NCI-H1417 treated with DMSO at 0.1 percent for 48 hours (cell line): ENCODE measurements at places on chromosomes 16 and 17.

DNA sequence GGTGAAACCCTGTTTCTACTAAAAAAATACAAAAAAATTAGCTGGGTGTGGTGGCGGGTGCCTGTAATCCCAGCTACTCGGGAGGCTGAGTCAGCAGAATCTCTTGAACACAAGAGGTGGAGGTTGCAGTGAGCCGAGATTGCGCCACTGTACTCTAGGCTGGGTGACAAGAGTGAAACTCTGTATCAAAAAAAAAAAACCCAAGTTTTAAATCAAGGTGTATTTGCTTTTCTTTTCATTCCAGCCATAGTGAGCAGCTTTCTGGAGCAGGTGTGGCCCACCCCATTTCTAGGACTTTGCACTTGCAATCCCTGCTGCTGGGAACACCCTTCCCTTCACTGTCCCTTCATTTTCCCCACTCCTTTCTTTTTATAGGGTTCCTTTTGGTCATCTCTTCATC, 28.8 kb downstream of the TMEM238L start:
- no peak for DNase-seq

- no peak for DNase-seq
Observed at GRCh38 chr16:21219551-21219950, 8.2 kb upstream of the ZP2 start.

DNA sequence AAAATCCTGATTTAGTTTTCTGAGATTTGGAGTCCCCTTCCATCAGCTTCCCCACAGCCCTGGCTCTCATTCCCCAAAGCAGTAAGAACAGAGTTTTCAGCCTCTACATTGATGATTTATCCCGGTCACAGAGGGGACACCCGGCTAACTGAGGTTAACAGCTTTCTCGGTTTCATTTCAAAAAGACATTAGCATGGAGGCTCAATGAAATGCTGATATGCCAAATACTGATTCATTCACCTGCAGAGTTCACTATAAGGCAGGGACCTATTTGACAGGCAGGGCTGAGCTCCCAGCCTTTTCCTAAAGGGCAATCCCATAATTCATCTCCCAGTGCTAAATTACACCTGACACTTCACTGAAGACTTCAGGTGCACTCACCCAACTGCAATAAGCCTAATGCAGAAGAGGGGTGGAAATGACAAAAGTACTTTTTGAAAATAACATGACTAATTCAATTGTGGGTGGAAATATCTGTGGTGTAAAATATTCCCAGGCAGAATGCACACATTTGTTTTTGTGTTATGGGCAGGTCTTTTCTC, 99.8 kb upstream of the PMFBP1 start:
- no peak for DNase-seq

GRCh38 chr17:76578376-76578775, 7.3 kb downstream of the ST6GALNAC2 start:
- DNase-seq, result no peak

DNA sequence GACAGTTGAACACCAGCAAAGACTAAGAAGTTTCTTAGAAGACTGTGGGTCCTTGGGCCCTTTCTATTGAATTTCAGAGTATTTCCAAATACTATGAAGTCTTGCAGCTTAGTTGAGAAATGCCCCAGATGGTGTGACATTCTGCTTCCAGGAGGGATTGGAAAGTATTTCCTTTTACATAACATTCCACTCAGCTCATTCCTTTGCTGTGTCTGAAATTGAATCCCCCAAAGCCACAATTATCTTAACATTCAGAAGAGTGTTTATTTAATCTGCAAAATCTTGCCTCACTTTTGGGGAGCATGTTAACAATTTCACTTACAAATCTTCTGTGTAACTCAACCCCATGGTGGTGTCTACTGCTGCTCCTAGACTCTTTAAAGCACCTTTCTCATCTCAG, 307.7 kb downstream of the WWOX start:
- DNase-seq, result no peak

DNA sequence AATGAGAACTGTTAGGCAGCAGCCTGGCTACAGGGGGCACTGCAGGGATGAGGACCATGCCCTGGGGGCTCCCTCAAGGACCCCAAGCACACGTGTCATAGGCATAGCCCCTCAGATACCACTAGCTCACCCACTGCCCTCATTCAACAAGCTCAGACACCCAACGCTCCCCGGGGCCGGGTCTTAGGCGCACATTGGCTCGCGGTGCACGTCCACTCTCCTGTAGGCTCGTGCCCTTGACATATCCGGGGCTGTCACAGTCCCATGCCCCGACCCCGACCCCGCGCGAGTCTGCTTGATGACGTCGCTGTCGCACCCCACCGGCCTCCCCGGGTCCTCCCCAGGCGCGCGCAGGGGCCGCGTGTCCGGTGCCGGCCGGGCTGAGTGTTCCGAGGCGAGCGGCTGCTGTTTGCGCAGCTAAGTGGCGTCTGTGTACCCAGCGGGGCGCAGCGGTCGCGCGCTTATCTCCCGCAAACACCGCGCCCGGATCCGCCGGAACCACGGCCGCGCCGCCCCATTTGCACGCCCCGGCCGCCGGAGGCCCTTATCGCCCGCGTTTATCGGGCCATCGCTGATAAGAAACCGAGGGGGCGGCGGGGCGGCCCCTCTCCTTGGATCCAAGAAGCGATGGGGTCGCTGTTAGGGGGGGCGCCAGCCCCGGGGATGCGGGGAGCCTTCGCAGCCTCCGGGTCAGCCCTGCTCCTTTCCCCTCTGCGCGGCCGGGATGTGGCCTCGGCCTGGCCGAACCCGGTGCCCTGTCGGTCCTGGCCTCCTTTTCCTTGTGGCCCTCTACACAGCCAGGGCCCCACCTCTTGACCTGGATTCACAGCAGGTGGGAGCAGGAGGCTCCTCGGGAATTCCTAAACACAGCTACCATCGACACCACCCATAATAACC, 20.7 kb upstream of the NAGS start:
- no peak for DNase-seq

DNA sequence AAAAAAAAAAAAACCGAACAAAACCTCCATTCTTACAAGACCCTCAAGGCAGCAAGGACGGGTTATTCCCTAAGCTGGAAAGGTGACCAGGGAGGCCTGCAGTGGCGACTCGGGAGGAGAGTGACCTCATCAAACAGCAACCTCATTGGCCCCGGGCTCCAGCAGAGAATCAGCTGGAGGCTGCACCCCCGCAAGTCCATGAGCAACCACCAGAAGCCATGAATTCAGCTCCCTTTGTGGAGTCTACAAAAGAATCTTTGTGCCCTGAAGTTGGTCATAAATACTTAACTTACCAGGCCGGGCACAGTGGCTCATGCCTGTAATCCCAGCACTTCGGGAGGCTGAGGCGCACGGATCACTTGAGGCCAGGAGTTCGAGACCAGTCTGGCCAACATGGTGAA, 80.9 kb upstream of the CREBBP start:
- DNase-seq, result no peak

DNA sequence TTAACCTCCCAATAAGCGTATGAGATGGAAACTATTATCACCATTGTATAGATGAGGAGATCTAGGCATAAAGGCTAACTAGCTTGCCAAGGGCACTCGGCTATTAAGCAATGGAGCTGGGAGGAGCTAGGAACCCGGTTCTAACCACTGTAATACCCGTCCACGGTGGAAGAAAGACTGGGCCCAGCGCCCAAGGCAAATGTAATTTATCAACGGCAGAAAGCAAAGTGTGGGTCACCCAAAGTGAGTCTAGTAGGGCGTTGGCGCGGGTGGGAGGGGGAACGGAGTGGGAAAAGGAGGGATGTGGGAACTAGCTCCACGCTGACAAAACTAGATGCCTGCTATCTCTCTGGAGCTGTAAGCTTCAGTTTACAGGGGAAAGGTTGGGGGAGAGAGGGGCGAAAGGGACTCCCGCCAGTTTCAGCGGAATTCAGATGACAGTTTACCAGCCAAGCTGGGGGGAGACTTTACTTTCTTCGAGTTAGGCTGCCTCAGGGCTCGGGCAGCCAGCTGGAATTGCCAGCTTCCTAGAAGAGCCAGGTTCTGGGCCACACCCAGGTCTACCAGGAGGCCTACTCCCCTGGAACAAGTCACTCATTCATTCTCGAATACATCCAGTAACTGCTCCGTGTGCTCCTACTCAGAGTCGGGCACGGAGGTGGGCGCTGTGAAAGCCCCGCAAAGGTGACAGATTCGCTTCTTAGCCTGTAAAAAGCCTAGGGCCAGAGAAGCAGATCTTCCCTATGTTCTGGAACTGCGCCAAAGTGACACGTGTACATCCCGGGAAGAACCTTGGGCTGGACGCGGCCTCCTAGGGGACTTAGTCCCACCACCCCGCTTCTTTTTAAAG, 837 bp downstream of the LRRC59 start:
- DNase-seq, result no peak

DNA sequence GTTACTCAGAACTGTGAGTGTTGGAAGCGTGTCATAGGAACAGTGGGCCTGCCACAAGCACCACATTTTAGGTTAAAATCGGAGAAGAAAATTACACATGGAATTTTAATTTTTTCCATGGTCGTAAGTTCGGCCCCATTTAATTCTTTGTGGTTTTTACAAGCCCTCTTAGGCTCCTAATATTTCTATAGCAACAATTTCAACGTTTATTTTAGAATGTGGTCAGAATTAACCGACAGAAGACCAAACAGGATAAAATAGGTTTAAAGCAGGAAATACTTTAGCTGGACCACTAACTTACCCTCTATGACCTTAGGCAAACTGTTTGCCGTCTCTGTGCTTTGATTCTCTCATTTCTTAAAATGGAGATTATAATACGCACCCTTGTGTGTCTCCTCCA, 69.9 kb downstream of the FTO start:
- DNase-seq, result no peak

DNA sequence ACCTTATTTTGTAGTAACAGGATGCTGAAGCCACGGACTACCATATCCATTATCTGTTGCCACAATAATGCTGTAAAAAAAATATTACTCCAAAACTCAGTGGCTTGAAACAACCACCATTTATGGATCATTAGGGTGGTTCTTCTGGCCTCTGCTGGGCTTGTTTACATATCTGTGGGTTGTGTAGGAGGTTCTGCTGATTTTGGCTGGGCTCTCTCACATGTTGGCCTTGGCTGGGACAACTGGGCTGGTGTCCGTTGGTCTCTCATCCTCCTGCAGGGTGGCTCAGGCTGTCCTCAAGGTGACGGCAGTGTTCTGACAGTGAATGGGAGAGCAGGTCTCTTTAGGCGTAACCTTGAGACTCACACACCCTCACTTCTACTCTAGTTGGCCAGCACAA, 76.0 kb downstream of the GPR139 start:
- no peak for DNase-seq

- DNase-seq, result no peak
Observed at GRCh38 chr17:71572343-71572742, 548.5 kb upstream of the SOX9 start.

DNA sequence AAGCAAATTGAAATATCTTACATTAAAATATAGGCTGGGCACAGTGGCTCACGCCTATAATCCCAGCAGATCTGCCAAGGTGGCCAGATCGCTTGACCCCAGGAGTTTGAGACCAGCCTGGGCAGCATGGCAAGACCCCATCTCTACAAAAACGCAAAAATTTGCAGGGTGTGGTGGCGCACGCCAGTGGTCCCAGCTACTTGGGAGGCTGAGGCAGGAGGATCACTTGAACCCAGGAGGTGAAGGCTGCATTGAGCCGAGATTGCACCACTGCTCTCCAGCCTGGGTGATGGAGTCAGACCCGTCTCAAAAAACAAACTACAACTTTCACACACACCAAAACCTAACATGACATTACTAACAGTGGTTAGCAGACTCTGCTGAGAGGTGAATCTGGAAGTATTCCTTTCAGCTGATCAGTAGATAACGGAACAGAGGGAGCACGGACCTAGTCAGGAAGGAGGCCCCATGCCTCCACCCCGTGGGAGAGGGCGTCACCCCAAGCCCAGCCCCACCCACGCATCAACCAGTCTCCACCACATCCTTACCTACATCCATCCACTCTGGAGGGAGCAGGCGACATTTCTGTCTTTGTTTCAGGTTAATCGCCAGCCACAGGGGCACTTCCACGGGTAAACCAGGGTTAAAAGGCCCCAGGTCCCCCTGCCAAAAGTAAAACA, 1.7 kb downstream of the GINS2 start:
- no peak for DNase-seq

- no peak for DNase-seq
Observed at GRCh38 chr17:45361976-45362375, 45.2 kb upstream of the MAP3K14 start.

- no peak for DNase-seq
Observed at GRCh38 chr16:89094880-89095258, 1.2 kb downstream of the ACSF3 start.

DNA sequence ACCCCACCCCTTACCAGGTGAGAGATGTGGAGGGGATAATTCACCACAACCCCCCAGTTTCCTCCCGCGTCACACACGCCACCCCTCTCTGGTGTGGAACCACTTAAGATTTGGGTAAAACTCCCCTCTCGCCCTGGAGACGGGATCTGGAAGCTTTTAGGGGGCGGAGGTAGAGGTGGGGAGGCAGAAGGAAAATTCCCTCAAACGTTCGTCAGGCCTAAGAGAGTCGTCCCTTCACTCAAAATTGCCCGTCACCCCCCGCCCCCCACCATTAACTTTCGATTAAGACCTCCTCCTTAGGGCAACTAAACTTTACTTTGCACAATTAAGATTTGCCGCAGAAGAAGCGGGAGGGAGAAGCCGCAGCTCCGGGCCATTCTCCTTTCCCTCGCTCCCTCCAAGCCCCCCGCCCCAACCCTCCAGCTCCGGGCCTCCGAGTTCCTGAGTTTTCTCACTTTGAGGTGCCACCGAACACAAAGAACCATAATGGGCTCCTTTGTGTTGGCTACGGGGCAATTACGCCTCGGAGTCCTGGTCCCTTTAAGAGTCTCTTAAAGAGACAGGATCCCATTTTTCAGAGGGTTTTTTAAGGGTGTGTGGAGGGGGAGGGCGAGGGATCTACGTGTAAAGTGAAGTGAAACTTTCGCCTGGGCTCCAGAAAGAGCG, 985 bp upstream of the FZD2 start:
- no peak for DNase-seq

DNA sequence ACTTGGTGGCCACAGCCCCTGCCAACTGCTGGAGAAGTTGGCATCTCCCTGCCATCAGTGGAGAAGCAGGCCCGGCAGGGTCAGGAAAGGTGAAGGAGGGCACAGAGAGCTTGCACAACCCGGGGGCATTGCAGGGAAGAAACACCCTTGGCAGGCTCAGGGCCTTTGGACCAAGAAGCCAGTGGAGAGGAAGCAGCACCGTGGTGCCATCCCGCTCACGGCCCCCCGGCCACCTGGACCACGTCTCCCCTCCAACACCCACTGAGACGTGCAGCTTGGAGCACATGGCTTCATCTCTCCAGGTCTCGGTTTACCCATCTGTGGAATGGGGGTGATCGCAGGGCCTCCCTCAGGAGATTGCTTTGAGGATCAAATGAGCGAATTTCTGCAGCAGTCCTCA, 158.1 kb downstream of the RBFOX3 start:
- no peak for DNase-seq

DNA sequence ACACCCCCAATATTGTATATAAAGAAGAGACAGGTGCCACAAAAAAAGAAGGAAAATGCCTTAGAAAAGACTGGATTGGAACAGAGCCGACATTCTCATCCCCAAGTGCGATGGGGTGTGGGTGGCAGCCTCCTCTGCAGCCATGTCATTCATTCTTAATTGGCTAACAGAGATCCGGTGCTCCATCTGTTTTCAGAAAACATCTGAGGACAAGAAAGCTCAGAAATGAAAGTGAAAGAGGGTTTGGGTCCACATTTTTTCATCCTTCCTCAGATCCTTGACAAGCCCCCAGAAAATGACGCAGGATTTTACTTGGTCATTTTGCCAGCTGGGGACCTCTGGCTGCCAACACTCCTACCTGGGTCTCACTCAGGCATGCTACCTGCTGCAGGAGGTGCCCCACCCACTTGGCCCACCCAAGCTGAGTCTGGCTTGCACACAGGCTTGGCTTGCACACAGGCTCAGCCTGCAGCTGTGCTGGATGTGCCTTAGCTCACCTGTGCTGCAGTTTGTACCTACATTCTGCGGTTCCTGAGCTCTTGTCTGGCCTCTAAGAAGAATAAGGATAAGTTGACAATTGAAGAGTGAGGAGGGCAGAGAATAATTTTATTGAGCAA, 21.9 kb downstream of the KIF2B start:
- DNase-seq, result no peak
